ENCODE measurements at places on chromosomes 3 and 15. TPM values are rescaled to one million over a fixed set of nuclear protein-coding genes. Genes with fewer than 3 reads are reported as not detected.

VGLL3 gene
- 213 TPM for total RNA-seq

DNA sequence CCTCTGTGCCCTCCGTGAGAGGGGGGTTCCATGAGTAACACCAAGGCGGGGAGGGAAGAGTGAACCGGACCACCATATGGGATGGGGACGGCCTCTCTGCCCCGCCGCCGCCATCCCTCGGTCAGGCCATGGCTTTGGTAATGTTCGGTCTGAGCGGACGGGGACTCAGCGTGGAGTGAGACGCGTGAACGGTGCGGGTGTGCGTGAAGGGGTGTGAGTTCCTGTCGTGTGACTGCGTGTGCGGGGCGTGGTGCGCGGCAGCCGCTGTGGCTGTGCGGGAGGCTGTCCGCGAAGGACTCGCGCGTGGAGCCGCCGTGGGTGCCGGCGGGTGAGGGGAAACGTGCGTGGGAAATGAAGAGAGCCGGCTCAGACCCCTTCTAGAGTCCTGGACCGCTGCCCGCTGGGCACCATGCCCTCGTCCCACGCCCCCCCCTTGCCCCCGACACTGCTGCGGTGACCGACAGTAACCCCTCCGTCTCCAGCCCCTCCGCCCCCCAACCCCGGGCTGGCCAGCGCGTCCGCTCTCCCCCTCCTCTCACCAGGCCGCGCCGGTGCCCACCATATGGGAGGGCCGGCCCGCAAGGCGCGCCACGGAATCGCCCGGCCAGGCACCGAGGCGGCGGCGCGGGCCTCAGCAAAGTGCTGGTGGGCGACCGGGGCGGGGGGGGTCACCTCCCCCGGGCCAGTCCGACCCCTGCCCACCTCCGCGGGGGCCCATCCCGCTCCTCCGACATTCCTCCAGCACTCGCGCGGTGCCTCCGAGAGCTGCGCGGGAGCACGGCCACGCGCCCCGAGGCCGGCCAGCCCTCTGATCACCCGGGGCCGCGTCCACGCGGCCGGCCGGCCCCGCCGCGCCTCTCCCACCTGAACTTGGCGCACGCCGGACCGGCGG, 589 bp downstream of the KLF15 start:
- H3K27me3 ChIP-seq = peaks cover 24% of the 10 kb centered on the region
- H3K36me3 ChIP-seq = no peaks in the 10 kb centered on the region
- no peak overlapping the region for H3K27ac ChIP-seq
- peak; percentile 49 for DNase-seq
- H3K4me3 ChIP-seq = peak overlapping the region; percentile 75

GRCh38 chr3:105614288-105615030, 247.8 kb downstream of the ALCAM start:
- H3K27me3 ChIP-seq = no peaks in the 10 kb centered on the region
- H3K4me1 ChIP-seq = peaks cover 13% of the 10 kb centered on the region
- H3K27ac ChIP-seq = no peak overlapping the region
- peak; percentile 19 for DNase-seq

DNA sequence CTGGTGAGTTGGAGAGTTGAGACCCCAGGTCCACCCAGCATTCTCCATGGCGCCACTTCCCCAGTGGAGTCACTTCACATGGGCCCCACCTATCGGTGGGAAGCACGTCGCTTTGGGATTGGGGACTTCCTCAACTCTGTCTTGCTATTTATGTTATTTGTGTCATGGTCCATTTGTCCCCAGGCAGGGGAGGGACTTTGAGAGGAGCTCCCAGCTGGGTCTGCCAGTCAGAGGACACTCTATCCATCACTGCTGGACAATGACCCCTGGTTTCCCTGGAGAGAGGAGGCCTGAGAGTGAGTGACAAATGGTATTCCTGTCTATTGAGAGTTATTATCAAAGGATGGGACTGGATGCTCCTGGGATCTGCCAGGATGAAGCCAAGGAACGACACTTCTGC, 127.6 kb downstream of the RAB11A start:
- no peak overlapping the region for H3K4me3 ChIP-seq
- no peaks in the 10 kb centered on the region for H3K4me1 ChIP-seq
- H3K36me3 ChIP-seq = no peaks in the 10 kb centered on the region
- no peak overlapping the region for H3K27ac ChIP-seq
- H3K27me3 ChIP-seq = peaks cover 25% of the 10 kb centered on the region
